ENCODE measurements at places on chromosomes 11 and 22.
A peak's percentile ranks its signal among the peaks of the same experiment; 100 is the strongest.

DNA sequence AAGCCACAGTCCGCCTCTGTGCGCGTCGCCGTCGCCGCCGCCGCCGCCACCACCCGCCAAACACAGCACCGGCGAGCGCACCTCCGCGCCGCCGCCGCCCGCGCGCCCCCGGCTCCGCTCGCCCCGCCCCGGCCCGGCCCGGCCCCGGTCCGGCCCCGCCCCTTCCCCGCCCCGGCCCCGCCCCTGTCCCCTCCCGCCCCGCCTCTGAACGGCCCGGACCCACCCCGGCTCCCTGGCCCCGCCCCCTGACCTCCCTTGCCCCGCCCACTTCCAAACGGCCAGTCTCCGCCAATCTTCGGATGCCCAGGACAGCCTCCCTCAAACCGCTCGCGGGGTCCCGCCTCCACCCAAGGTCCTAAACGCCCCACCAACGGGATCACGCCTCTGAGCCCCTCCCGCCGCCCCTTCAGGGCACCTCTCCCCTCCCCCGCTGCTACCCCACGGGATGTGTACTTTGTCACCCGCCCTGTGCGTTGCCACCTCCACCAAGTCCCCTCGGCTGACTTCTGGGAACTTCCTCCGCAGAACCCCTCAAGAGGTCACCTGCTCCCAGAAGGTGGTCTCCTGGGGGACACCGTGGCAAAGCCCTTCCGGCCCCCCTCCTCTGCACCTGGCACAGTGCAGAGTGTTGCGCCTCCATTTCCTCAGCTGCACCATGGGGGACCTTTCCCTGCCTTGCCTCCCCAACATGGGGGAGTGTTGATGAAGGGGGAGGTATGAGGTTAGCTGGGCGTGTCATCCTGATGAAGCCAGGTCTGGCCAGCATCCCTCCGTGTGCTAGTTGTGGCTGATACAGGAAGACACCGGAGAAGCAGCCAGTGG lies at the start of gene KIAA0930:
Gene KIAA0930, minus strand, starts transcription at position 85 of the 822 bp plus-strand sequence. CDS start 191 bp downstream, outside the sequence.
- DNase-seq, result peak; percentile 98

- no peak for DNase-seq
Measured at GRCh38 chr11:122850076-122850631, 11.9 kb downstream of the CRTAM start.

- DNase-seq, result no peak
Measured at GRCh38 chr11:73468590-73469161, 92.5 kb downstream of the RELT start.

GRCh38 chr11:86627776-86628455 lies 44.5 kb downstream of the ME3 start:
- no peak for DNase-seq

DNA sequence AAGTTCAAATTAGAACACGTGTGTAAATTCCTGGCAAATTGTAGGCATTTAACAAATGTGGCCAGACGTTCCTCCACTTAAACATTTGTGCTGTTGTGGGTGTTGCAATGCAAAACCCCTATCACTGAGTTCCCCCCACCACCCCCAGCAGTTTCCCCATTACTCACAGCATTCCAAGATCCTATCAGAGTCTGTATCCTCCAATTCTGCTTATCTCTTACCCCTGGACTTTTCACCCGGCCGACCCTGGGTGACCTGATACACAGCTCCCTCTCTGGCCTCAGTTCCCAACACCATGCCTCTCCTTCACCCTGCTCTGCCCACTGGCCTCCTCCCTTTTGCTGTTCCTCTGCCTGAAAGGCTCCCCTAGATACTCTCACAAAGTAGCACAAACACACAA lies 31.4 kb upstream of the AQP11 start:
- no peak for DNase-seq

GRCh38 chr11:12128301-12128751 lies 17.9 kb downstream of the MICAL2 start:
- DNase-seq, result no peak

- peak; percentile 56 for DNase-seq
Measured at GRCh38 chr11:85827748-85828639, 17.1 kb upstream of the SYTL2 start.

- no peak for DNase-seq
Measured at GRCh38 chr11:115792903-115793302, 288.7 kb upstream of the CADM1 start.

DNA sequence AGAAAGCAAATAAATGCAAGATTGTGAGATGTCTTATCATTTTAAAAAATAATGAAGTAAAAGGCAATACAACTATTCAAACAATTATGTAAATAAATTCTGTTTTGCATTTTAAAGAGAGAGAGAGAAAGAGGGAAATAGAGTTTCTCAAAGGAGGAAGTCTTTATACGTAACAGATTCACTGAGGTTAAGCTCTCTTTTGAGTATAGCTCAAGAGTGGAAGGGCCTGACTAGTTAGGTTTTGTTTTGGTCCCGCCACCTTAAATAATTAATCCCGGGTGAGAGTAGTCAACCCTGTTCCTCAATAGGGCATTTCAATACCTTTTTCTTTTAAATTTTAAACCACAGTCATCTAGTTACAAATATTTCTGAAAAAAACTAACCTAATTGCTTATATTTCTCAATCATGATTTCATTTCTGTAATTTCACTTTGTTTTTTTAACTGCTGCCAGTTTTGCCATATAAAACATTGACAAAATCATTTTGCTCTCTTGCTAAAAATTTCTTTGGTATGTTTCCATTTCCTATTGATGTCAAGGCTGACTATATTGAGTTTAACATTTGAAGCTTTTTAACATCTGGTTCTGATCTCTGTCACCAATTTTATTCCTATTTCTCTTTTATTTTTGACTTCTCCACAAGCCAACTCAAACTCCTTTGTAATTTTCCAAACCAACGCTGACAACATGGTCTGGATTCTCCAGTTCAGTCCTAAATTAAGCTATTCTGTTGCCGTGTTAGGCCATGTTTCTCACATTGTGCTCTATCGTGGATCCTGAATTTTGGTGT lies 10.3 kb downstream of the OR10D3 start:
- no peak for DNase-seq

DNA sequence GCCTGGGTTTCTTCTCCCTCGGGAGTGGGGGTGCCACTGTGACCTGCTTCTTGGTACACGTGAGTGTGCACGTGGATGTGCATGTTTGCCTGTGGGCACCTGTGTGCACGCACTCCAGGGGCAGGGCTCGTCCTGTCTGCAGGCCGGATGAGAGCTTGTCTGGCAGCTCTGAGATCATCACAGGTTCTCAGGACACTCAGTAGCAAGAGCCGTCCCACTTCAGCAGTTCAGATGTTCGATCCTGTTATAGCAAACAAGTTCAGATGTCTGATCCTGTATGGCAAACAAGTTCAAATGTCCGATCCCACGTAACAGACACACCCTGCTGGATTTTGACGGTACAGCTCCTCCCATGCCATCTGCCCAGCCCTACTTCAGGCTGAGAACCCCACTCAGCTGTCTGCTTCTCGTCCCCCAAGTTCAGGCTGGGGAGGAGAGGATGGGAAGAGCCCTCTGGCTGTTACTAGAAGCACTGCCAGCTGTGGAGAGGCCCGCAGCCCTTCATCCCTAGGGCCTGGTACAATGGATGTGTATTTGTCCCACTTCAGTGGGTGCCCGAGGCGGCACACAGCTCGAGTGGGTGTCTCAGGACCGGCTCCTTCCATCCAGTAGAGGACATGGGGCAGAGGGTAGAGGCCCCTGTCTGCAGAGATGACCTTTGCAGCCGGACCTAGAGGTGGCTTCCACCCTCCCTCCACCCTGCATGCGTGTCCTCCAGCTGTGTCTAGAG lies 1126.9 kb downstream of the BRD1 start:
- no peak for DNase-seq

- no peak for DNase-seq
Measured at GRCh38 chr11:28209906-28210305, 101.7 kb downstream of the METTL15 start.

DNA sequence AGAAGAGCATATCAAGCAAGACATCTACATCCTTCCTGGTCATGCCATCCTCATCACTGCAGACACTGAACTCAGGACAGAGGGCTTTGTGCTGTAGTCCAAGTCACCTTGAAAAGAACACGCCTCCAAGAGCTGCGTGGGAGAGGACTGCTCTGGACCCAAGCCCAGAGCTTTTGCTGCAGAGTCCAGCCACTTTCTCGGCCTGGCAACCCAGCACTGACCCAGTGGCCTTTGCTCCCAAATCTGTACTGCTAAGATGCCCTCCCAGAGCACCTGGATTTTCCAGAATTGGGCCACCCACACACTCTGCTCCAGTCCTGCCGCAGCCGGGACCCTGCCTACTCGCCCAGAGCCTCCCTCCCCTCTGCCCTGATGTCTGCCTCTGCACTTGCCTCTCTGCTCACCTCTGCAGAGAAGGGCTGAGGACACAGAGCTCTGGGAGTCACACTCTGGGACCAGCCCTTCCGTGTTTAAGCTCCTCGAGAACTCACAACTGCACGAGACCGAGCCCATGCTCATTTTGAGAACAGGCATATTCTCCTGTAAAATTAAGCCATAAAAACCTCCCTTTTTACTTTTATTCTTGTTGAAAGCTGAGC lies 83.8 kb upstream of the CSNK2A3 start:
- DNase-seq, result no peak

DNA sequence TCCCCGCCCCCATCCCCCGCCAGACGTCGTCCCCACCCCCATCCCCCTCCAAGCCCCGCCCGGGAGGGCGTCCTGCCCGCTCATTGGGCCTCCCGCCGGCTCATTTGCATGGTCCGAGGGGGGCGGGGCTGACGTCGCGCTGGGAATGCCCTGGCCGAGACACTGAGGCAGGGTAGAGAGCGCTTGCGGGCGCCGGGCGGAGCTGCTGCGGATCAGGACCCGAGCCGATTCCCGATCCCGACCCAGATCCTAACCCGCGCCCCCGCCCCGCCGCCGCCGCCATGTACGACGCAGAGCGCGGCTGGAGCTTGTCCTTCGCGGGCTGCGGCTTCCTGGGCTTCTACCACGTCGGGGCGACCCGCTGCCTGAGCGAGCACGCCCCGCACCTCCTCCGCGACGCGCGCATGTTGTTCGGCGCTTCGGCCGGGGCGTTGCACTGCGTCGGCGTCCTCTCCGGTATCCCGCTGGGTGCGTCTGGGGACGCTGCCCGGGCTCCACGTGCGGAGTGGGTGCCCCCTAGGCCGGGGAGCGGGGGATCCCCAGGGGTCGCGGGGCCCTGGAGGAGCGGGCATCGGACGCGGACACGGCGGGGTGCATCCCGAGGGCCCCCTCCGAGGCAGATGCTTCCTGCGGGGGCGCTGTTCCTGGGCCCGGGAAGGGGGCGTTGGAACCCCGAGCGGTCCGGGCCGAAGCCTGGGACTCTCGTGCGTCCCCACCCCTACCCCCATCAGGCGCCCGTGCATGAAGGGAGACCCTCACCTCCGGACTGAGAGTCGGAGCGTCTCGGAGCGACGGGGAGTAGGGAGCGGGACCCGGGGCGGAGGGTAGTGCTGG lies at the start of gene PNPLA3:
Gene PNPLA3, plus strand, starts transcription at position 175 of the 834 bp plus-strand sequence. Its CDS starts 107 bp downstream, at position 282.
- DNase-seq, result peak; percentile 95

GRCh38 chr11:106087815-106088435 lies 10.5 kb downstream of the AASDHPPT start:
- no peak for DNase-seq

DNA sequence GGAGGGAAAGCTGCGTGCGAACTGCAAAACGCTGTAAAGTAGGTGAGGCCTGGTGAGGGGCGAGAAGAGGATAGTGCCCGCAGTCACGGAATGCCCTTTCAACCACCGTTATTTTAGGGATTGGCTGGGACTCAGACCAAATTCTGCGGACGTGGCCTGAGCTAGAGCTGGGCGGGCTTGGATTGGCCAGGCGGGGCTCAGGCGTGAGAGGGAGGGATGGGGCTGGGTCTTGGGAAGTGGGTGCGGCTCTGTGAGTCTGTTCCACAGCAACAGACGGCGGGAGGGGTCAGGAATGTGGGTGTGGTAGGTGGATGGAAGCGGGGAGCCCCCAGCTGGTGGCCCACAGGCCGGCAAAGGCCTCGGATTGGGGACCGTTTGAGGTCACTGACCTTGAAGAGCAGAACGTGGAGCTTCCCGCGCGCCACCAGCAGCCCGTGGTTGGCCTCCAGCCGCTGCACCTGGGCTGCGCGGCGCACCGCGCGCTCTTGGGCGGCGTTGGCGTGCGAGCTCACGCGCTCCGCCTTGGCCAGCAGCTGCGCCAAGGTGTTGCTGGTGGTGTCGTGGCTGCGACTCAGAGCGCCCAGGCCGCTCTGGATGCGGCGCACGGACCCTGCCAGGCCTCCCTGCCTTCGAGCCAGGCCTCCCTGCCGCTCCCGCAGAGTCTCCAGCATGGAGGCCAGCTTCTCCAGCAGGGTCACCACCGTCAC lies 444 bp downstream of the CAVIN3 start:
- DNase-seq, result peak; percentile 97

DNA sequence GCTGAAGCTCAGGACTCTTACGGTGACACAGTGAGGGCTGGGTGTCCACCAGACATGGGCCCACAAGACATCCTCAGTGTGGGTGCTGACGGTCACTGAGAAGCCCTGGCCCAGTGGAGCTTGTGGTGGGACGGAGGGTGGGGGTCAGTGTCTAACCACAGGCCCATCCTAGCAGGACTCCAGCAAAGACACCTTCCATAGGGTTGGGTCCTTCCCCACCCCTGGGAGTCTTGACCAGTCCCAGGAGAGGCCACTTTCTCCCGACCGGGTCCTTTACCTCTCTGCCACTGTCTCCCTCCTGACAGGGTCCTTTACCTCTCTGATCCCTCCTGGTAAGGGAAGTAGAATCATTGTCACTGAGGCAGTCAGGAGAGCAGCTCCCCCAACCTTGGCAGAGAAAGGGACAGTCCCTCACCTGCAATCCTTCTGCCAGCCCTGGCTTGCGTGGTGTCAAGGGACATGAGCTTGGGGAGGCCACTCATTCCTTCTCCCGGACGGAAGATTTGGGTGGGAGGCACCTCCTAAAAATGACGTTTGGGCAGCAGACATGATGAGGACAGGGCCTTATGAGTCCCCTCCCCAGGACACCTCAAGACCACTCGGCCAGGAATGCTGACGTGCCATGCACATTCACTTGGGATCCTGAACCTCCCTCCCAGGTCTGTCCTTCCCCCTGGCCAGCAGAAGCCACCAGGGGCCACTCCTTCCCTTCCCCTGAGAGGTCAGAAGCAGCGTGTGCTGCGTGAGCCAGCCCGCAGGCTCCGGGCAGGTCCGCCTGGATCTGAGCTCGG lies 91.5 kb upstream of the FGF3 start:
- DNase-seq, result no peak

- no peak for DNase-seq
Measured at GRCh38 chr11:99812516-99812915, 791.8 kb downstream of the CNTN5 start.

- DNase-seq, result no peak
Measured at GRCh38 chr11:27532652-27533325, 26.2 kb upstream of the LIN7C start.

DNA sequence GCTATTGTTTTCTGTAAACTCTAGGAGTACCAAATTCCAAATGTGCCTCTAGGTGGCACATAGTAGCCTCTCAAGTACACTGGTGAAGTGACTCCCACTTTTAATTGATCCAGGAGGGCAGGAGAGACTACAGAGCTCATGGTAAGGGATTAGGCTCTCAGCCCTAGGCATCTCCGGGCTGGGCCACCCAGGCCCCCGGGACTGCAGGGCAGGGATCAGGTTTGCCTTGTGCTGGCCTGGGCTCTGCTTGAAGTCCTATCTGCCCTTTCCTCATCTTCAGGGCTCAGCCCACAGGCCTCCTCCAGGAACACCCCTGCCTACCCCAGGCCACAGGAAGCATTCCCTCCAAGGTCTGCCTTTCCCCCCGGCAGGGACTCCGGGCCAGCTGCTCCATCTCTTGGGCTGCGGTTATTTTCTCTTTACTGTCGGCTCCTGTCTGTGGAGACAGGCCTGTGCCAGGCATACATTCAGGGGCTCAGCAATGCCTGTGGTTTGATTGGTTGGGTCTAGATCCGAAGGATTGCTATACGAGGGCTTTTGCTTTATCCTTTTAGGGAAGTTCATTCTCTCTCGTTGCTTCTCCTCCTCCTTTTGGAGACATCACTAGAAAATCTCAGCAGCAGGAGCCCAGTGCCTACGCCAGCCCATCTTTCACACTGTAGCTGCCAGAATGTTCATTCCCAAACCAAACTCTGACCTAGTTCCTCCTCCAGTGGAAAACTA lies 32.8 kb downstream of the PARVA start:
- DNase-seq, result no peak
